Testis (tissue), 5 donors: ENCODE measurements at places on chromosomes 11 and 22. TPM values are rescaled to one million over a fixed set of nuclear protein-coding genes. Genes with fewer than 3 reads are reported as not detected.

Gene RASSF10
- 2.9 TPM for polyA plus RNA-seq

Gene GRK3
- 46.0 TPM for polyA plus RNA-seq

Gene KRTAP5-7
- polyA plus RNA-seq, result 1.7 TPM

Gene BACE1
- polyA plus RNA-seq, result 50.4 TPM

Gene HIPK3
- 47.6 TPM for polyA plus RNA-seq

Gene OR4A16
- not detected for polyA plus RNA-seq

Gene MS4A12
- polyA plus RNA-seq, result 0.33 TPM

Gene CHADL
- polyA plus RNA-seq, result 9.1 TPM

Gene FGF19
- polyA plus RNA-seq, result 0.37 TPM

Gene NPAS4
- polyA plus RNA-seq, result 0.09 TPM

Gene ATG13
- polyA plus RNA-seq, result 224 TPM

Gene KIF18A
- 9.5 TPM for polyA plus RNA-seq

Gene C11orf16
- 5.9 TPM for polyA plus RNA-seq

Gene TTLL1
- 30.0 TPM for polyA plus RNA-seq

Gene NAALADL1
- polyA plus RNA-seq, result 16.0 TPM

Gene POU2F3
- 0.49 TPM for polyA plus RNA-seq

Gene OR52H1
- polyA plus RNA-seq, result not detected
